ENCODE measurements at places on chromosomes 1 and 21.

DNA sequence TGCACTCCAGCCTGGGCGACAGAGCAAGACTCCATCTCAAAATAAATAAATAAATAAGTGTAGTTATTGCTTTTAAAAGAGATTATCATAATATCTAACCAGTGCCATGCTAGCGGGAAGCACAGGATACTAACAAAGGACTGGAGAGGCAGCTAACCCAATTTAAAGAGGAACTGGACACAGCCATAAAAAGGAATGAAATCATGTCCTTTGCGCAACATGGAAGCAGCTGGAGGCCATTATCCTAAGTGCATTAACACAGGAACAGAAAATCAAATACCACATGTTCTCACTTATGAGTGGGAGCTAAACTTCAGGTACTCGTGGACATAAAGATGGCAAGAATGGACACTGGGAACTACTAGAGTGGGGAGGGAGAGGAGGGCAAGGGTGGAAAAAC is 54.9 kb downstream of the TM2D1 start:
- DNase-seq = peak; percentile 38

DNA sequence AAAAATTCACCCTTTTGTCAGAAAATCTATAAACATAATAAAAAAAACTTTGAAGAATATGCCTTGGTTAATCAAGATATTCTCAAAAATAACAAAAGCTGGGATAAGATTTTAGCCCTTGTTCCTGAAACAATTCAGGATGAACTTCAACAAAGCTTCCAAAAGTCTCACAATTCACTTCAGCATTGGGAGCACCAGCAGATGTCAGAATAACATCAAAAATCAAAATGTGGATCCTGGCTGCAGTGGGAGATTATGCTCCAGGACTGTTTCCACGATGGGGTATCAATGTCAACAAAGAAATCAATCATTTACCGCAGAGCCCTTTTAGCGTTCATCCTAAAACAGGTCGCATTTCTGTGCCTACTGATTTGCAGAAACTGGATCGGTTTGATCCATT is 35.2 kb downstream of the ZNF670 start:
- no peak for DNase-seq

DNA sequence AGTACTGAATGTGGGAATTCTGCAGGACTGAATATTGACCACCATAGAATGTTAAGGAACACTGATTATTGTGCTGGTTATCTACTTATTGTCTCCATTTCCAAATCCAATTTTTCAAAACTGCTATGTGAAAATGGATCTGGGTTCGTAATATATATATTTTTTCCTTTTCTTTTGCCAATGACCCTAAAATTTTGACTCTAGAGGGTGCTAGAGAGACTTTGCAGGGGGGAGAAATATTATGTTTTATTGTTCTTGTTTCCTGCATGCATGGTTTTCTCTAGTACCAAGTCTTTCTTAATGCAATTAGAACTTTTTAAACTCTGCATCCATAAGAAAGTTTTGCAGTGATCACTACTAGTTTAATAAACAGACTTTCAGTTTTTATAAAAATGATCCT is 1256.9 kb downstream of the BRINP3 start:
- peak; percentile 4 for DNase-seq

- DNase-seq = no peak
Measured at GRCh38 chr1:167462341-167462740, 56.0 kb downstream of the CD247 start.

DNA sequence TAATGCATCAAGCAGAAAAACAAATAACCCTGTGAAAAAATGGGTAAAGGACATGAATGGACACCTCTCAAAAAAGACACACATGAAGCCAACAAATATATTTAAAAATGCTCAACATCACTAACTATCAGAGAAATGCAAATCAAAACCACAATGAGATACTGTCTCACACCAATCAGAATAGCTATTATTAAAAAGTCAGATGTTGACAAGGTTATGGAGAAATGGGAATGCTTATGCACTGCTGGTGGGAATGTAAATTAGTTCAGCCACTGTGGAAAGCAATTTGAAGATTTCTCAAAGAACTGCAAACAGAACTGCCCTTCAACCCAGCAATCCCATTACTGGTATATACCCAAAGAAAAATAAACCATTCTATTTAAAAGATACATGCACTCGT is 86.6 kb upstream of the TNFSF4 start:
- no peak for DNase-seq
